ENCODE measurements at places on chromosomes 5 and 9.

GRCh38 chr9:116767219-116767618, 80.1 kb downstream of the TRIM32 start:
- DNase-seq = no peak

GRCh38 chr5:139282197-139282557, 11.4 kb upstream of the MATR3 start:
- DNase-seq = peak; percentile 41

DNA sequence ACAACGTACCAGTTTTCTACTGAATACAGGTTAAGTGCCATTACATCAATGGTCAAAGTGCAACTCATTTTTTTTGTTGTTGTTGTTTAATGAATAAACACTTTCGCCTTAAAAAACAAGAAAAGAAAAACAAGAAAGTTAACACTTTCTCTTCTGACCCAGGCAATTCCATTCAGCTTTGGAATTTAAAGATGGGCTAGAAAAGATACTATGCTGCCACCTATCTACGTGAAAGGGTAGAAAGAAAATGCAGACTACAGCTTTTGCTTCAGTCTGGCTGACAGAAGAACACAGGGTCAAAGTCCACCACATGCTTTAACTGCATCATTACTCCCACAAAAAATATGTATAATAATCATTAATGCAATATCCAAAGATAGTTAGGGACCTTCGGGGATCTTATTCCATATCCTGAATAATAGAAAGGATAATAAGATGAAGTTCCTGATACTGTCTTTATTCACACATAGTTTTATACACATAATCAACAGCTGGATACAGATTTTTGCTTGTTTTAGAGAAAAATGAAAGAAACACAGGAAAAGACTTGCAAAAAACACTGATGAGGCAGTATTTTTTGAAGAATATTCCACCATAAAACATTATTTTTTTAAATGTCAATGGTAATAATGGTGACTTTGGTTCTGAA, 40.4 kb downstream of the ZDHHC21 start:
- DNase-seq = peak; percentile 14

DNA sequence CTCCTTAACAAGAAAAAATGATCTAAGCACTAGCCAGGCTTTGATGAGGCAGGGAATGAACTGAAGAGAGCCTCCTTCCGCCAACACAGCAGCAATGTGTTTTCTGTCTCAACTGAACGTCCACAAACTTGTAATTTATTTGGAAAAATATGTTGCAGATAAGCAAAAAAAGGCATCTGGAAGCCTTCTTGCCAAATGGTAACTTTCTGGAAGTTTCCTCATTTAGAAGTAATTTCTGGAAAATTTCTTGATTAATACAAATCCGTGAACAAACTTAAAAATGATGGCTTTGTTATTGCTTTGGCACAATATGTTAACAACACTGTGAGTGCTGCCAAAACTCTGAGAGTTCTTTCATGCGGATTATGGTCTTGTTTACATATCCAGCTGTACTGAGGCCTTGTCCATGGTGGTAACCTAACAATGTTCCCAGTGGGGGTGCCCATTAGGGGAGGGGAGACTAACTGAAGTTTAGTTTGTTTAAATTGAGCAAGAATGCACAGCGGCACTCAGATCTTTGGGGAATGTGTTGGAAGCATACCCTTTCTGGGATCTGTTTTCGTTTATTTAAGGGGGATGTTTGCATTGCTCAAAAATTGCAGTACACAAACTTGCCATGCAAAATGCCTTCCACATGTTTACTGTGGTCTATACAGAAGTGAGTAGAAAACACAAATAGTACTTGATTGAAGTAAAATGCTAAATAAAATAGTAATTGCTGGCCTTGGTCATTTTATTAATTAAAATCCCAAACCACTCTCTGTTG, 334.7 kb downstream of the NR2F1-AS1 start:
- DNase-seq = peak; percentile 90

GRCh38 chr5:141732417-141732816, 50.4 kb upstream of the ARAP3 start:
- DNase-seq = no peak

DNA sequence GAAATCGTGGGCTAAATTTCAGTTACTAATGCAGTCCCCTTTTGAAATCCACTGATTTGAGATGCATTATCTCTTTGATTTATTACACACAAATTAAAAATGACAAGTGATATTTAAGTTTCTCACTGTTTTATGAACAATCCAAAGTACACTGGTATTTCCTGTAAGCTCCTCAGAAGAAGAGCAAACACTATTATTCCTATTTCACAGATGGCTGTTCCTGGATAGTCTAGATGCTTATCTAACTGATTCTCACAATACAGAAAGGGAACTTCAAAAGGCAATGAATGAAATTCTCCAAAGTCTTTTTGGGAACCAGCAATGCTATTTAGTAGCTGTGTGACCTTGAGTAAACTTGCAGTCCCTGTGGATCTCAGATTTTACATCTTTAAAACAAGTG, 404.7 kb upstream of the DAB2 start:
- DNase-seq = no peak

- DNase-seq = no peak
Observed at GRCh38 chr9:30075022-30075421, 2309.4 kb upstream of the ACO1 start.

Measured in adipocyte (in vitro differentiated cells).